ENCODE measurements at places on chromosomes 2 and 18.
A peak's percentile ranks its signal among the peaks of the same experiment; 100 is the strongest.

DNA sequence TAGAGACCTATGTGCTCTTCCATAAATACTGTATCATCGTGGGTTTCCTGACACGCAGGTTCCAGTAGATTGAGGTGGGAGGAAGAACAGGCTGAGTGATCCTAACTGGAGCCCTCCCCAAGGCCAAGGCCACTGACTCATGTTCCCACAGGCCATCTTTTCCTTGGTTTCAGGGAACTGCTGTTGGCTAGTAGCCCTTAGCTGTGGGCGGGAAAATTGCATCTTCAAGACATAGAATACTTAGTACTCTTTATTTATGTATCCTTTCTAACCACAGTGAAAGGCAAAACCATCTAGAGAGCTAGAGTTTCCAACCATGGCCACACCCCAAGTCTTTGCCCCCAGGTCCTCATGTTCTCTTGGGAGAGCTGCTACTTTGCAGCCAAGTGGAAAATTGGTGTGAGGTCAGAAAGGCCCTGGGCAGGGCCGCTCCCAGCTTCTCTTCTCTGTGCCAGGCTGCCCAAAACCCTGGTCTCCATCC, 55.9 kb downstream of the COPS8 start:
- peaks cover 5% of the 10 kb centered on the region for H3K36me3 ChIP-seq
- H3K4me3 ChIP-seq, result no peak overlapping the region
- peak overlapping the region; percentile 77 for H3K27ac ChIP-seq
- DNase-seq, result peak; percentile 52
- H3K27me3 ChIP-seq, result no peaks in the 10 kb centered on the region

DNA sequence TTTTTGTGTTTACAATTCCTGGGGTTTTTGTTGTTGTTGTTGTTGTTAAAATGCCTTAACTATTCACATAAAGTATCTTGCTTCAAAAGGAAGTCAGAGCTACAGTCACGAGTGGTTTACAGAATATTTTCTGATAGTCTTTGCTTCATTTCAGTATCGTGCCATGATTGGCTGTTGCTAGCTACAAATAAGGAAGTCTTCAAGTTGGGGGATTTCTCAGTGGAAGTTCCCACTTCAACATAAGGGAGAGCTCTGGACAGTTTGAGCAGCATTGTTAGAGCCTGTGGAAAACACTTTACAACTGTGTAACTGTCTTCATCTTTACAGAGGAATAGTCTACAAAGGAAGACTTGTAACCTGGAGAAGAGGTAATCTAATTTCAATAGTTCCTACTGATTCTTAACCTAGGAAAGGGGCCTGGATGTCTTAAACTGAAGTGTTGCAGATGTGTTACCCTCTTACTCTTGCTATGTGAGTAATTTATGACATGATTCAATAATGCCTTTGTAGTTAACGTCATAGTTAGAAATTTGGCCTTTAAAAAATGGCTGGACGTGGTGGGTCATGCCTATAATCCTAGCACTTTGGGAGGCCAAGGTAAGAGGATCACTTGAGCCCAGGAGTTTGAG, 23.4 kb upstream of the TANK start:
- no peak overlapping the region for H3K4me3 ChIP-seq
- no peak overlapping the region for H3K27ac ChIP-seq
- no peaks in the 10 kb centered on the region for H3K36me3 ChIP-seq

DNA sequence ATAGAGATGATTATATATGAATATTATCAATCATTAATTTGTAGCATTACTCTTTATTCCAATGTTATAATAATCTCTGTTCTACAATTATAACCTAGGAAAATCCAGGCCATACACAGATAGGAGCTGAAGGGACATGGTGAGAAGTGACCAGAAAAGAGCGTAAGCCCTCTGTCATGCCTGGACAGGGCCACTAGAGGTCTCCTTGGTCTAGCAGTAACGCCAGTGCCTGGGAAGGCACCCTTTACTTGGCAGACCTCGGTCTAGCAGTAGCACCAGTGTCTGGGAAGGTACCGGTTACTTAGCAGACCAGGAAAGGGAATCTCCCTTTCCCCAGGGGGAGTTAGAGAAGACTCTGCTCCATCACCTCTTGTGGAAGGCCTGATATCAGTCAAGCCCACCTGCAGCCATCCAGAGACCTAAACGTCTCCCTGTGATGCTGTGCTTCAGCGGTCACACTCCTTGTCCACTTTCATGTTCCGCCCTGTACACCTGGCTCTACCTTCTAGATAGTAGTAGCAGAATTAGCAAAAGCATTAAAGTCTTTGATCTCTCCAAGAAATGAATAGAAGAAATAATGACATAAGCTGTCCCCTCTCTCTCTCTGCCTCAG, 447.5 kb upstream of the FSIP2 start:
- H3K36me3 ChIP-seq, result no peaks in the 10 kb centered on the region
- H3K27me3 ChIP-seq, result no peaks in the 10 kb centered on the region
- H3K4me1 ChIP-seq, result no peaks in the 10 kb centered on the region
- peak; percentile 79 for DNase-seq
- H3K27ac ChIP-seq, result no peak overlapping the region

GRCh38 chr2:15400240-15400826, 160.8 kb downstream of the NBAS start:
- no peaks in the 10 kb centered on the region for H3K36me3 ChIP-seq
- H3K4me1 ChIP-seq, result peaks cover 11% of the 10 kb centered on the region
- DNase-seq, result no peak
- no peaks in the 10 kb centered on the region for H3K27me3 ChIP-seq
- H3K27ac ChIP-seq, result no peak overlapping the region

DNA sequence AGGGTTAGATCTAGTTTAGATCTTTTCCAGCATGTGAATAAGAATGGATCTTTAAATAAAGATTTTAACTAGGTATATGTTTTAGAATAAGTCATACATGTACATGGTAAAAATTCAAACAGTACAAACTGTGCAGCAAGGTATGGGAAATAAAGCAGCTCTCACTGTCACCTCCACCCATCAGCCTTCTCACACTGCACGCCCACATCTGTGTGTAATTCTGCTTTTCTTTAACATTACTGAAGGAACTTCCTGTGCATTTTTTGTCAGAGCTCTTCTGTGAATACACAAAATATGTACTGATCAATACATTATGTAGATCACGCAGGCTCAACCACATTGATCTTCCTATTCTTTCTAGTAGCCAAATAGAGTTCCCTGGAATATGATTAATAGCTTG, 3.4 kb downstream of the CASP8 start:
- H3K27me3 ChIP-seq, result no peaks in the 10 kb centered on the region
- no peaks in the 10 kb centered on the region for H3K36me3 ChIP-seq
- H3K27ac ChIP-seq, result no peak overlapping the region
- H3K4me3 ChIP-seq, result no peak overlapping the region
- H3K4me1 ChIP-seq, result peaks cover 19% of the 10 kb centered on the region

- H3K27me3 ChIP-seq, result no peaks in the 10 kb centered on the region
- no peak overlapping the region for H3K27ac ChIP-seq
- DNase-seq, result no peak
- H3K36me3 ChIP-seq, result no peaks in the 10 kb centered on the region
- H3K4me3 ChIP-seq, result no peak overlapping the region
Measured at GRCh38 chr2:76579911-76580310, 869.2 kb upstream of the GCFC2 start.

GRCh38 chr2:160144280-160144990, 55.6 kb downstream of the ITGB6 start:
- H3K27me3 ChIP-seq, result no peaks in the 10 kb centered on the region
- no peak for DNase-seq
- no peaks in the 10 kb centered on the region for H3K36me3 ChIP-seq
- H3K4me1 ChIP-seq, result peaks cover 19% of the 10 kb centered on the region

DNA sequence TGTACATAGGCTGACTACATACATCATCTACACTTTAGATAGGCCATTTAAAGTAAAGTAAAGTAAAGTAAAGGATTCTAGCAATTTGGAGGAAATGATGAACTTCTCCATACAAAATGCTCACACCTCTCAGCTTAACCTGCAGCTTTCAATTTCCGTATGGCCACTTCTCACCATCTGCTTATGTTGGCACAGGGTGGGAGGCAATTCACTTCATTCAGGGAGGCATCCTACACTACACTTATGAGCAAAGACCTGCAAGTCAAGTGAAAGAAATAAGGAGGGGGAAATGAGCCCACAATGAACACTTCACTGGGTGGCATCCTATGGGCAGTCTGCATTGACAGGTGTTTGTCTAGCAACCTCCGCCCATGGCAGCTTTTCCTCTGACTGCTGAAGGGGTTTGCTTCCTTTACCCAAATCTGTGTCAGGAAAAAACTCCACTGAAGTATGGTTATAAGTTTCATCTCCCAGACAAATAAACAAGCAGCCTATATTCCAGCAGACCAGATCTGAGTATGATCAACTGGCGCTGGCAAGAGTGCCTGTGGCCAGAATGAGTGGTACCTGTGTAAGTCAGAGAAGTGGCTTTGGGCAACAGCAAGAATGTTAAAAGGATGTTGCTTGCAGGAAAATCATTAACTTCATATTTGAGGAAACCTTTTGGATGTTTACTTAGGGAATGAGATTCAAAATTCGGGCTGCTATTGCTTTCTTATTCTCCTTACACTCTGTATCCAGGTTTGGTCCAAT, 449.1 kb downstream of the TGIF1 start:
- H3K4me3 ChIP-seq, result no peak overlapping the region
- no peak overlapping the region for H3K27ac ChIP-seq
- DNase-seq, result no peak
- peaks cover 12% of the 10 kb centered on the region for H3K4me1 ChIP-seq
- H3K36me3 ChIP-seq, result no peaks in the 10 kb centered on the region

DNA sequence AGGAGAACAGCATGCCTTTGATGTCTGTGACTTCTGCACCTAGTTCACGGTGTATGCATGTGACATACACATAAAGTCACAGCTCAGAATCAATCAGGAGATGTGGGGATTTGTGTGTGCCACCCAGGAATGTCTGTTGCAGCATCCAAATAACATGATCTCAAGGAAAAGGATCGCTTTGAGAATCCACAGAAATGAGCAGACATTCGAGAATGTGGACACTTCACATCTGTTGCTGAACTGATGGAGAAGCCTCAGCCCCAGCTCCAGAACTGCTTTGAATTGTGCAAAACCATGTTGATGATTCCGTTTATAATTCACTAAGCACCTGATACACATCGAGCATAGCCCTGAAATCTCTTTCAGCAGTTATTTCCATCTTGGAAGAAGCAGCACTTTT, 208.6 kb downstream of the CMPK2 start:
- no peak overlapping the region for H3K27ac ChIP-seq
- H3K4me1 ChIP-seq, result no peaks in the 10 kb centered on the region
- no peaks in the 10 kb centered on the region for H3K36me3 ChIP-seq
- no peak for DNase-seq
- H3K27me3 ChIP-seq, result peaks cover 12% of the 10 kb centered on the region
- no peak overlapping the region for H3K4me3 ChIP-seq

GRCh38 chr2:31170071-31170698, 31.9 kb upstream of the GALNT14 start:
- H3K4me1 ChIP-seq, result no peaks in the 10 kb centered on the region
- H3K36me3 ChIP-seq, result no peaks in the 10 kb centered on the region
- H3K27ac ChIP-seq, result no peak overlapping the region
- DNase-seq, result peak; percentile 72
- H3K4me3 ChIP-seq, result no peak overlapping the region
- peaks cover 7% of the 10 kb centered on the region for H3K27me3 ChIP-seq

GRCh38 chr2:110124939-110125691, 9.5 kb upstream of the MALL start:
- no peaks in the 10 kb centered on the region for H3K36me3 ChIP-seq
- H3K27ac ChIP-seq, result no peak overlapping the region
- H3K4me3 ChIP-seq, result no peak overlapping the region
- H3K27me3 ChIP-seq, result no peaks in the 10 kb centered on the region
- no peak for DNase-seq
- H3K4me1 ChIP-seq, result no peaks in the 10 kb centered on the region

GRCh38 chr2:167964650-167965413, 282.6 kb downstream of the STK39 start:
- no peak overlapping the region for H3K4me3 ChIP-seq
- H3K27me3 ChIP-seq, result no peaks in the 10 kb centered on the region
- H3K4me1 ChIP-seq, result no peaks in the 10 kb centered on the region

DNA sequence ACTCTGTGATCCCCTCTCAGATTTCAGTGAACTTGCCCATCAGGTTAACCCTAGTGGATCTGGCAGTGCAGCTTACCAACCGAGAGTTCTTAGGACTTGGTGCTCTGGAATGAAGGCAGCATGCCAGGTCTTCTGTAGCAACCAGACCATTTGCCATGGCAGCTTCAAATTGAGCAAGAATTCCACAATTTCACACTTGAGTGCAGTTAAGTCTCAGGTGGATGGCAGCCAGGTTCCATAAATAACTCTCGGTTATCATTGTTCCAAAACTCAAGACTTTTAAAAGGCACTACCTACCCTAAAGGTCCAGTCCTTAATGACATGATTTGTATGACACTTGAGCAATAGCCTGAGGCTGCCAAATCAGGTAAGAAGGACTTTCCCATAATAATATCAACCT, 48.1 kb downstream of the GALNT3 start:
- DNase-seq, result peak; percentile 37
- H3K4me3 ChIP-seq, result no peak overlapping the region
- no peak overlapping the region for H3K27ac ChIP-seq
- H3K4me1 ChIP-seq, result no peaks in the 10 kb centered on the region
- peaks cover 36% of the 10 kb centered on the region for H3K36me3 ChIP-seq
- H3K27me3 ChIP-seq, result no peaks in the 10 kb centered on the region

- H3K27ac ChIP-seq, result no peak overlapping the region
- DNase-seq, result peak; percentile 61
- no peaks in the 10 kb centered on the region for H3K4me1 ChIP-seq
- H3K27me3 ChIP-seq, result no peaks in the 10 kb centered on the region
- H3K36me3 ChIP-seq, result no peaks in the 10 kb centered on the region
Measured at GRCh38 chr2:145874466-145874865, 1354.5 kb upstream of the ZEB2 start.

DNA sequence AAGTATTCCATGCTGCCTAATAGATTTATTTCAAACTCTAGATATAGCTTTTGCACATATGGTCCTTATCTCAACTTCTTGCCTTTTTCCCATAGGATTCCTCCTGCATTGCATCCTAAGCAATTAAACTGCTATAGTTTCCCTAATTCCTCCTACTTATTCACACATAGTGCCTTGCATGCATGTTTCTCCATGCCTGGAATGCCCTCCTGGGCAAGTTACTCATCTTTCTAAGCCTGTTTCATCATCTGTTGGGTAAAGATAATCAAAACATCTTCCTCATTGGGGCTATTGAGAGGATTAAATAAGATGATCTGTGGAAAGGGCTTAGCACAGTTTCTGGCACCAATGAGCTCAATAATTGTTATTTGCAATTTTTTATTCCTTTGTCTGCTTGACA, 726.5 kb downstream of the SLC4A3 start:
- DNase-seq, result no peak
- H3K4me3 ChIP-seq, result no peak overlapping the region
- peaks cover 12% of the 10 kb centered on the region for H3K4me1 ChIP-seq
- H3K27me3 ChIP-seq, result no peaks in the 10 kb centered on the region
- no peaks in the 10 kb centered on the region for H3K36me3 ChIP-seq
- no peak overlapping the region for H3K27ac ChIP-seq

DNA sequence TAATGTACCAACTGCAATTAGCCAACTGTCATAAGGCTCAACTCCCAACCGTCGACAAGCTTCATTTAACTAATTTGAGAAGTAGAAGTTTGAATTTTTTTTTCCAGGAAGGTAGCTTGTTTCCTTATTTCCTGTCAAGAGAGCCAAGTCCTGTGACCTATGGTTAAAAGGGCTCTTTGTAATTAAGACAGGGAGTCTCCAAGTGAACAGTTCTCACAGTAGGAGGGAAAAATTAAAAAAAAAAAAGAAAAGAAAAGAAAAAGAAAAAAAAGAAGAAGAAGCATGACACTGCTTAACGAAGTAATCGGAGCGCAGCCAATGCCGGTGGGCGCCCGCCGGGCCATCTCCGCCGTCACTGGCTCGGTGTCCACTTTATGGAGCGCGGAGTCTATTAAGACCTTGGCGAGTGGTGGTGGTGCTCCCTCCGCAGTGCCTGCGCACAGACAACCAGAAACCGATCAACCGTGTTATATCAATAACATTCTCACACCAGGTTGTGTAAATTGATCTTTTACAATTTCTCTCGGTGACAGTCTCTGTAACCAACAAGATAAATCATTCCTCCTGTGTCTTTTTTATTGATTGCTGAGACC, 197.2 kb upstream of the POU3F3 start:
- no peaks in the 10 kb centered on the region for H3K36me3 ChIP-seq
- no peak overlapping the region for H3K4me3 ChIP-seq
- DNase-seq, result no peak
- peaks cover 55% of the 10 kb centered on the region for H3K27me3 ChIP-seq

Data from PC-3 (cell line).